ENCODE measurements at places on chromosomes 12 and 14.

- DNase-seq = no peak
Measured at GRCh38 chr12:117342682-117343081, 18.7 kb downstream of the NOS1 start.

DNA sequence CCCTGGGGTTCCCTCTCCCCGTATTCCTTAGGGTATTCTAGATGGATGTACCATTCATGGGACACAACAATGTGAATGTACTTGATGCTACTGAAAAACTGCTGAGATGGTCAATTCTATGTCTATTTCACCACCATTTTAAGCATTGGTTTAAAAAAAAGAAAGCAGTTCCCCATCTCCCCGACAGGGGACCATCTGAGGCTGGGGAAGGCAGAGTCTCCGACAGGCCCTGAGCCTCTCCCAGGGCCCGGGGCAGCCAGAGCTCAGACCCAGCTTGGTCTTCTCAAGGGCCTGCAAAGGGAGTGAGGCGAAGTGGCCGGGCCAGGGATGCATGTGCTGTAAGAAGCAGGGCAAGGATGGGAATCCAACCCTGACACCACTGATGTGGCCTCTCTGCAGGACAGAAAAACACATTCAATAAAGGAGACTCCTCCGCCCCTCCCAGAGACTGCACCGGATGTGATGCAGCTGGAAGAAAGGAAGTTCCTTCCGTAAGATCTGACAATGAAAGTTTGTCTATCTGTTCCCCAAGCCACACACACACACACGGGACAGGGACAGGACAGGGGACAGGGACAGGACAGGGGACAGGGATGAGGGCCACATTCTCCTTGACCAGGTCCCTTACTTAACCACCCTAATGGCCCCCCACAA is 234.1 kb downstream of the BCL11B start:
- no peak for DNase-seq

DNA sequence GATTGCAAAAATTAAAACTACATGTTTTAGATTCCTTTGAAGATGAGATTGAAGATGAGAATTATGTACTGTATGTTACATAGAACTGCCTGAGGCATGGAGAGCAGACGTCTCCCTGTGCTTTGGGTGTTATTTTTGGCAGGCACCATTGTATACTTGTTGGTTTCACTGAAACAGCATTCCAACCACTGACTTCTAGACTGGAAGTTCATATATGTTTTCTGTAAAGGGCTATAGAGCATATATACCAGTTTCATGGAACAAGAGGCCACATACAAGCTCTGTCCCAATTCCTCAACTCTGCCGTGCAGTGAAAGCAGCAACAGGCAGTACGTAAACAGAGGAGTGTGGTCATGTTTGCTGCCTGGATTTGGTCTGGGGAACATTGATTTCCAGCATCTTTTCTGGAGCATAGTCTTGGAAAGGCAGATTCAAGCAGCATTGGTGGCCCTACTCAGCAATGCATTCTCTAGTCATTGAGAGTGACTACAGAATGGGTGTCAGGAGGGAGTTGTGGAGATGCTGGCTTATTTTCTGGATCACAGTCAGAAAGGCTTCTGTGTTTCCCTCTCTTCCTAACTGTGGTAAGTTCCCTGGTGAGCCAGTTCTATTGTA is 57.6 kb upstream of the CNTN1 start:
- no peak for DNase-seq

DNA sequence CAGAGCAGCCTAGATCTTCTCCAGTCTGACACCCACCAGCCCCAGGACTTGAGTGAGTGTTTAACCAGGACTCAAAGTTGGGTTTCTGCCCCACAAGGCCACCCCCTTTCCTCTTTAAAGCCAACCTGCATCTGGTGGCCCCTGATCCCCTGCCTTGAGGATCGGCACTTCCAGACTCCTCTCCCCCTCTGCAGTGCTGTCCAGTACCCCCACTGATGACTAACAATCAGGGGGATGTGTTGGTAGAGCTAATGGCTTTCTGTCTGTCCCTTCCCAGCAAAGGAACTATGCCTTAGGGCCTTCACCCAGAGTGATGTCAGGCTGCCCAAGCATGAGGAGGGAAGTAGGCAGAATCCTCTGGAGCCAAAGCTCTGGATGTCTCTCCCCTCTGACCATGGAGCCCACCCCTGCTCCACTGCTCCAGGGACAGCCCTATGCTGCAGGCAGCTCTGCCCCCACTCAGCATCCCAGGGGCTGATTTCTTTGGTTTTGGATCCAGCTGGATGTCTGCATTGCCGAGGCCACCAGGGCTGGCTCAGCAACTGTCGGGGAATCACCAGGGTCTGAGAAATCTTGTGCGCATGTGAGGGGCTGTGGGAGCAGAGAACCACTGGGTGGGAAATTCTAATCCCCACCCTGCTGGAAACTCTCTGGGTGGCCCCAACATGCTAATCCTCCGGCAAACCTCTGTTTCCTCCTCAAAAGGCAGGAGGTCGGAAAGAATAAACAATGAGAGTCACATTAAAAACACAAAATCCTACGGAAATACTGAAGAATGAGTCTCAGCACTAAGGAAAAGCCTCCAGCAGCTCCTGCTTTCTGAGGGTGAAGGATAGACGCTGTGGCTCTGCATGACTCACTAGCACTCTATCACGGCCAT is 42.9 kb downstream of the DAD1 start:
- DNase-seq = no peak

DNA sequence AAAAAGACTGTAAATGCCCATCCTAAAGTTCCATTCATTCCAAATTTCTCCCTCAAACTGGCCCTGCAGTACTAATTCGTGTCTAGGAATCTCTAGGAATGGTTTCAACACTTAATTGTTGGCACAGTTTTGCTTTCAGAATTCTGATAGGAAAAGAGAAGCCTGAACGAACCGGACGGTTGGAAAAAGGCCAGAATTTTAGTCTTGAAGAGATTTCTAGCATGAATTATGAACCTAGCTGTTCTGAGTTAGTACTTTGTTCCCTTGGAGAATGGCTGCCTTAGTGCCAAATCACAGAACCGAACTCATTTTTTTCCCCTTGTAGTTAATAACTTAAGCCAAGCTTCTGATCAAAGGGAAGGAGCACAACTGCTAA is 262.6 kb downstream of the ADAMTS20 start:
- DNase-seq = no peak

DNA sequence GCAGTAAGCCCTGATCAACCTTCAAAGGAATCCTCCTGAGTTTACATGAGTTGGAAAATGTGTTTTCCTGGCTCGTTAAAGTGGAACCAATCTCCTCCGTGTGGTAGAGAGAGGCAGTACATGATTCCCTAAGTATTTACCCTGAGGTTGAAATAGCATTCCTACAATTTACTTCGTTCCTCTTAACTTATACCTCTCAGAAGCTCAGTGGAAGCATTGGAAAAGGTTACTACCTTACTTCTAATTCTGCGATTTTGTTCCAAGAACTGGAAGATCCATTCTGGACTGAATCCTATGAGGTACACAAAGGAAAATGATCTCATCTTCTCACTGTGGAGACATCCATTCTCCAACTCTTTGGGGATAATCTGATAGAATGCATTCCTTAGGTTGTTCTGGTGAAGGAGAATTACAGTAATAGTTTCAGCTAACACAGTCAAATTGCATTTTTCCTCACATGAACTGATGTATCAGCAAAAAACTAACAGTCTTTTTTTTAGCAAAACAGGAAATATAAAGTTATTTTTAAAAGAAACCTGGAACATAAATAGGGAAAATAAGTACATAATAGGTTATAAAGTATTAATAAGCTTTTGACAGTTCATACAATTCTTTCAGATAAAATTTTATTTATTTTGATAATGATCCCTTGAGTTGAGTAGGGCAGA is 475.6 kb downstream of the PDZRN4 start:
- no peak for DNase-seq

DNA sequence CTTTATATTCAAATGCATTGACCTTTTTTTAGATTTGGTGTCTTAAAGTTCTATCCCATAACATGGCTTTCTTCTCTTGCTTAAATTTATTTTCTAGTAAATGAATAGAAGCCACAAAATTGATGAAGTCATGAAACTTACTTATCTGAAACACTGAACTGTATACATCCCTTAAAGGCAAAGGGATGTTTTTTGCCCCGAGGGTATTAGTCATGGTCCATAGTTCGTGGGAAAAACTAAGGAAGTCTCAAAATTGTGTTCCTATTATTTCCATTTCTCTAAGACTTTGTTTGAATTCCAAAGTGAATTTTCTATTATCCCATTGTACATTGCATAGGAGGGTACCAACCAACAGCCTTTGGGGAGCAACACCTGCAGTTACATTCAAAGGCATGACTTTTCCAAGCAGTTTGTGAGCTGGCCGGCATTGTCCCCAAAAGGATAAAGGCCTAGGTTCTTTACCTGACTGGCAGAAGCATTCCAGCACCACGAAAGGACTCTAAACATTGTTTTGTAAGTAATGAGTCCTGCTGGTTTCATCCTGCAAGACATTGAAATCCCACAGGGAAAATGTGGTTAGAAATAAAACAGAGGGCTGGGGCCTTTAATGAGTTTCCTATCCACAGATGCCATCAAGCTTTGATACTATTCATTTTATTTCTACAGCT is 473.5 kb downstream of the PRKD1 start:
- DNase-seq = no peak

GRCh38 chr12:120231316-120232011 is 30.6 kb upstream of the RPLP0 start:
- DNase-seq = peak; percentile 68

DNA sequence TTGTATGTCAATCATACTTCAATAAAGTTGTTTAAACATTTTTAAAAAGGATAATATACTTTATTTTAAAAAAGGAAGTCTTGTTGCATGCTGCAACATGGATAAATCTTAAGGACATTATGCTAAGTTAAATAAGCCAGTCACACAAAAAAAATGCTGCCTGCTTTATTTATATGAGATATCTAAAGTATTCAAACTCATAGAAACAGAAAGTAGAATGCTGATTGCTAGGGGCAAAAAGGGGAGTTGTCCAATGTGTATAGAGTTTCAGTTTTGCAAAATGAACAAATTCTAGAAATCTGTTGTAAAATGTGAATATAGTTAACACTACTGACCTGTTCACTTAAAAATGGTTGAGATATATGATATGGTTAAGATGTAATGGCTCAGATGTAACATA is 8.7 kb downstream of the KLRC4 start:
- no peak for DNase-seq

DNA sequence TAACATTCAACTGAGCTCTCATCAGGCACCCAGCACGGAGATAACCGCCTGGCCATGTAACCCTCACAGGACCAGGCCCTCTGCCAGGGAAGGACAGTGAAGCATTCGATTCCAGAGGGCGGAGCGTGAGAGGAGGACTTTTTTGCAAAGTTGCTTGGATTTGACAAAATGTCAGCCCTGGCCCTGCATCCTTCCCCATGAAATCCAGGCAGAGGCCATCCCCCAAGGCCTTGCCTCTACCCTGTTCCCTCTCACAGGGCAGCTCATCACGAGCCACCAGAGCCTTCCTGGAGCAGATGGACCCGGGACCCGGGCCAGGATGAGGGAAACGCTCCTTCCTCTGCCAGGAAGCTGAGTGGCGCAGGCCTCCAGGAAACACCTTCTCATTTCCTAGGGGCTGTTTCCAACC is 17.0 kb downstream of the CAMKK2 start:
- no peak for DNase-seq

Data from activated gamma-delta T cell treated with Interleukin-2 at 50 U/mL for 16 hours (primary cell).